ENCODE measurements at places on chromosomes 16 and 17.

- DNase-seq: no peak
Measured at GRCh38 chr17:78899361-78900260, 3.4 kb downstream of the CEP295NL start.

DNA sequence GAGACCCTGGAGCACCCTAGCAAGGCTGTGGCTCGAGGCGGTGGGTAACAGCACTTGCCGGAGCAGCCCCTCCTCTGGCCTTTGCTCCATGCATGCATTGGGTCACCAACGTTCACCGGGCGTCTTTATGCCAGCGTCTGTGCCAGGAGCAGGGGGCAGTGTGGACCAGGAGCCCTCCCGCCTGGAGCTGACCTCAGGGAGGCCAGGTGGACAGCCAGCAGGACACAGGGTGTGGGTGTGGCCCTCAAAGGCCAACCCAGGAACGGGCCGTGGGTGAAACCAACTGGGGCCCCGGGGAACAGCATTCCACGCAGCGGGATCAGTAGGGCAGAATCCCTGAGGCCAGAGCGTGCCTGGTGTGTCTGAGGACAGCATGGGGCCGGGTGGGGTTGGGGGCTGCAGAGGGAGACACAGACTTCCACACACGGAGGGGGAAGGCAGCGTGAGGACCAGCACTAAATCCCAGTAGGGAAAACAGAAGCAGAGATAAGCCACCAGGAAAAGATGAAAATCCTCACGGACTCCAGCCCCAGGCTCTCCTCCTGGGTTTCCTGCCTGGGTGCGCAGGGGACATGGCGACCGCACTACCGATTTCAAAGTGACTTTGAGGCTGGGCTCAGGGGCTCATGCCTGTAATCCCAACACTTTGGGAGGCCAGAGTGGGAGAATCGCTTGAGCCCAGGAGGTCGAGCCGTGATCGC, 2.9 kb upstream of the CD7 start:
- DNase-seq: no peak

DNA sequence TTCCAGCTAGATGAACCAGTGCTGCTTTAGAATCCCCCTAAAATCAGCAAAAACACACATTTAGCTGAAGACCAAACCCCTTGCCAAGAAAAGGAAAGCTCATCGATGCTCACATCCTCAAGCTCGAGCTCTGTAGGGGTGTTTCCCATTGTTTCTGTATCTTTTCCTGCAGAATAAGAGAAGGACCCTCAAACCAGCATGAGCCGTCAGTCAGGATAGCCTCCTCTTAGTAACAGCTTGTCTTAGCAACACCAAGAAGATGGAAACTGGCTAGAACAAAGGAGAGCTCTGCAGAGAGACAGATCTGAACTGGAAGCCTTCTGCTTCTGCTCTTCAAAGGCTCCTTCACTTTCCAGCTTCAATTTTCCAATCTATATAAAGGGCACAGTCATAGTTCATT, 32.0 kb downstream of the VAT1L start:
- no peak for DNase-seq

DNA sequence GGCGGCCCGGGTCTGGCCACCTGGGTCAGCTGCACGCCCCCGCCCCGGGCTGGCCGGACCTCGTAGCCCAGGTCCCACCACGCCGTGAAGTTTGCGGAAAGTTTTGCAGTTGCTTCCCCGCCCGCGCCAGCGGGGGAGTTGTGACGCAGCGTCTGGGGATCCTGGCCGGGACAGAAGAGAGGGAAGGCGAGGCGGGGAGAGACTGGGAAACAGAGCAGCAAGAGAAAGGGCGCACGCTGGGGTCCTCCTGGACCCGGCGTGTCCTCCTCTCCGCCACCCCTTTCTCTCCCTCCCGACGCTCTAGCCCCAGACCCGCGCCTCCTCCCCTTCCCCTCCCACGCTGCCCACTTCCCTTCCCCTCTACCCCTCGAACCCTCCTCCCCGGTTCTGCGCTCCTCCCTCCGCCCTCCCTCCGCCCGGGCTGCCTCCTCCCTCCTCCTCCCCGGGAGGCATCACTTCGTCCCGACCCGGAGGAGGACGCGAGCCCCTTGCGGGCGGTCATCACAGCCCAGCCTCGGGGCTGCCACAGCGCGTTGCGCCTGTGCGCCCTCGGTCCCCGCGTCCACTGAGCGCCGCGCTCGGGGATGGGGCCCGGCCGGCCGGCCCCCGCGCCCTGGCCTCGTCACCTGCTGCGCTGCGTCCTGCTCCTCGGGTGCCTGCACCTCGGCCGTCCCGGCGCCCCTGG, at the start of gene MRC2:
TSS of gene MRC2 (plus strand) at position 452 of the 685 bp plus-strand sequence. CDS start at position 585, 133 bp downstream.
- no peak for DNase-seq

DNA sequence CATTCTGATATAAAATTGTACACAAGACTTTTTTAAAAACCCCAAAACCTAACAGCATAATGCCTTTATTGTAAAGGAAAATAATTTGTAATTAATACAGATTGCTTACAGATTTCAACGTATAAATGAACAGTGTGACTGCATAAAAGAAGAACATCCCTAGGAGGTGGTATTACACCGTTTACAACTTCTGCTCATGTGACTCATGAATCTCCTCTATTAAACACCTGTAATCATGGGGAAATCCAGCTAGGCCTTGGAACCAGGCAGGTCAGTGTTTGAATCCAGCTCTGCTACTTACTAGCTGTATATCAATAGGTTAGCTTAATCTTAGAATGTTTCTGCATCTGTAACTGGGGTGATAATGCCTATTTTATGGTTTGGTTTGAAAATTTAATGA, 15.2 kb downstream of the RABEP1 start:
- no peak for DNase-seq

DNA sequence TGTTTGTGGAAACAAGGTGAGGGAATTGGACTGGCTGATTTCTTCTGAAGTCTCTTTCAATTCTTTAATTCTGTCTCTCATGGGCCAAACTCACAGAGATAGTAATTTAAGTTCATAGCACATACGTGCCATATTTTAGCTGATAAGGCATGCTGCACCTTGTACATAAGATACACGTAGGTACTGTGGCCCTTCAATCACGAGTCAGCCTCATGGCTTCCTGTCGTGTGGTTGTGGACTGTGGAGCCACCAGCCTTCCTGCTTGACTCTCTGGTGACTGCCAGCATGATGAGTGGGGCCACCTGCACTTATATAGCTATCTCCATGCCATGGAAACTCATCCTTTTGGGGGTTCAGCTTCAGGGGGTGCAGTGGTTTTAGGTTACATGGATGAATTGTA, 25.1 kb downstream of the KSR1 start:
- peak; percentile 19 for DNase-seq

DNA sequence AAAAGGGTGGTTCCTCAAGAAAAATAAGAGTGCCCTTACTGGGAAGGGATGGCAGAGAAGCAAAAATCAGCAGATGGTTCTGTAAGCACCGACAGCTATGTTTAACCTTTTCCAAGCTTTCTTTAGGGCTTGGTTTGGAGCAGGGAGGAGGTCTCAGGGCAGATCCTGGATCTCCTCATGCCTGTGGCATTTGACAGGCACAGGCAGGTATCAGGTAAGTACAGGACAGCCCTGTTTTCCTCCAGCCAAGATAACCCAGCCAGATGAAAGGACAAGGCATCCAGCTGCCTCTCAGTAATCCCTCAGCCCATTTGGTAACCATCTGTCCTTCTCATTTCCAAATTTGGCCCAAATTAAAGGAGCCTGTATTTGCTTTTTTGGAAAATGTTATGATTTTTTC, 141.5 kb downstream of the TOX3 start:
- DNase-seq: no peak

DNA sequence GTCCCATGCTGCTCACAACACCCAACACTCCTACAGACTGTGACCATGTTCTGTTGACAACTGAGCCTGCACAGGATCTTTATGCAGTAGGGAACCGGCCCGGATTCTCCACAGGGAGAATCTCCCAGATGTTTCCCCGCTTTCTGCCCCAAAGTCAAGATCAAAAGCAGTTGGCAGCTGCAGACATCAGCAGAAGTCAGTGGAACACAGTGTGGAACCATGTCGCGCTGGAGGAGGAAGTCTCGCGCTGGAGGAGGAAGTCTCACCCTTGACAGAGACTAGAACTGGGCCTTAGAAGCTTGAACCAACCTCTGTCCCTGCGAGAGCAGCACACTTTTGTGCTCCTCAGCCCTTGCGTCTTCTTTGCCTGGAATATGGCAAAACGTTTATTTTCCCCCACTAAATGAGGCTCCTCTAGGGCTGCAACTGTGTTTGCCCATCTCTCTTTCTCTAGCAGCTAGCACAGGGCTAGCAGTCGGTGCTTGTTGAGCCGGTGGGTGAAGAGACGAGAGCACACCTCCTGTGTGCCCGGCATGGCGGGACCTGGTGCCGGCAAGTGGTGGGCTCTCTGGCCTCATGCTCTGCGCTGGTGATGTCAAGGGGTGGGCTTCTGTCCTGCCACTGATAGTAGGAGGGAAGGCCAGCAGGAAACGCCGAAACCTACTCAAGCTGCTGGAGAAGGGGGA, 2.1 kb upstream of the MRC2 start:
- DNase-seq: no peak

All from stimulated activated CD8-positive, alpha-beta memory T cell treated with anti-CD3 and anti-CD28 coated beads, Interleukin-4, amount 100 ng/mL, for 1 hour (primary cell).